ENCODE measurements at places on chromosomes 2 and 18.

GRCh38 chr2:190911813-190912212, 31.2 kb downstream of the GLS start:
- no peak for DNase-seq

- no peak for DNase-seq
Measured at GRCh38 chr2:65920659-65921058, 488.3 kb upstream of the SPRED2 start.

- DNase-seq: no peak
Measured at GRCh38 chr2:216339456-216340279, 32.6 kb downstream of the MARCHF4 start.

GRCh38 chr2:45330108-45330507, 281.0 kb downstream of the SRBD1 start:
- no peak for DNase-seq

- DNase-seq: no peak
Measured at GRCh38 chr2:104849101-104849500, 4.8 kb upstream of the POU3F3 start.

- DNase-seq: no peak
Measured at GRCh38 chr2:41940745-41941063, 107.1 kb upstream of the PKDCC start.

DNA sequence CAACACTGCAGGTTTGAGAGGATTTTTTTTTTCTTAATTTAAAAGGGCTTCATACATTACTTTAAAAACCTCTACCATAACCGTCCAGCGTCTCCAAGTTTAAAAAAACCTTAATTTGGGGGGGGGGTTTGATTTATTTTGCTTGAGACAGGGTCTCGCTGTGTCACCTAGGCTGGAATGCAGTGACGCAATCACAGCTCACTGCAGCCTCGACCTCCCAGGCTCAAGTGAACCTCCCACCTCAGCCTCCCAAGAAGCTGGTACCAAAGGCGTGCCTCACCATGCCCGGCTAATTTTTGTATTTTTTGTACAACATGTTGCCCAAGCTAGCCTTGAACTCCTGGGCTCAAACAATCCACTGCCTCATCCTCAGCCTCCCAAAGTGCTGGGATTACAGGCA, 36.9 kb downstream of the ADAM17 start:
- DNase-seq: no peak

DNA sequence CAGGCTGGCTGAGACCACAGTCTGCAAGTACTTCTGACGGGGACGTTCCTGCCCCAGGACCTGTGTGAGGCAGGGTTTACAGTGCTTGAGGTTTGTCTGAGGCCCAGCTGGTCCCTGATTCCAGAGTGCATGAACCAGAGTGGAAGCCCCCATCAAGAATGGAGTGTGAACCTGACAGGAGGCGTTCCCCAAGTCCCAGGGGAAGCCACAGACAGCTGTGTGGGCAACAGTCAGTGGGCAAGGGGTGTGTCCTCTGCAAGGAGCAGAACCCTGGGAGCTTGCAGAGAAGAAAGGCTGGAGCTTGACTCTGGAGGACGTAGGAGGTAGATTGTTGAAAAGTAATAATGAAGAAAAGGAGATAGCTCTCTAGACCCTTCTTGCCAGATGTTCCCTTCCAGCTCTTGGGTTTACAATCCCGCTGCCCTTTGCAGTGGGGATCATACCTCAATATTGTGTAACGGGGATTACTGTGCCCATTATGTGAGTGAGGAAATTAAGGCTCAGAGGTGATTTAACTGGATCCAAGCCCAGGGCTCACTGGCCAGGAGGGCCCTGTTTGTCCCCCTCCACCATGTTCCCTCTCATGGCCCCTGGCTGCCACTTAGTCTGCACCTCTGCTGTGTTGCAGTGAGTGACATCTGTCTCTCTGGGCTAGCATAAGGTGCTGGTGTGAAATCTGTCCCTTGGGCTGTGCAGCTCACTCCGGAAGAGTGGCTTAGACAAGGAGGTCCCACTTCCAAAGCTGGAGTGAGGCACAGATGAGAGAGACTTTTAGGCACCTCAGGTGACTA, 6.2 kb downstream of the DBI start:
- no peak for DNase-seq

- DNase-seq: no peak
Measured at GRCh38 chr2:105961599-105962146, 217.0 kb downstream of the NCK2 start.

DNA sequence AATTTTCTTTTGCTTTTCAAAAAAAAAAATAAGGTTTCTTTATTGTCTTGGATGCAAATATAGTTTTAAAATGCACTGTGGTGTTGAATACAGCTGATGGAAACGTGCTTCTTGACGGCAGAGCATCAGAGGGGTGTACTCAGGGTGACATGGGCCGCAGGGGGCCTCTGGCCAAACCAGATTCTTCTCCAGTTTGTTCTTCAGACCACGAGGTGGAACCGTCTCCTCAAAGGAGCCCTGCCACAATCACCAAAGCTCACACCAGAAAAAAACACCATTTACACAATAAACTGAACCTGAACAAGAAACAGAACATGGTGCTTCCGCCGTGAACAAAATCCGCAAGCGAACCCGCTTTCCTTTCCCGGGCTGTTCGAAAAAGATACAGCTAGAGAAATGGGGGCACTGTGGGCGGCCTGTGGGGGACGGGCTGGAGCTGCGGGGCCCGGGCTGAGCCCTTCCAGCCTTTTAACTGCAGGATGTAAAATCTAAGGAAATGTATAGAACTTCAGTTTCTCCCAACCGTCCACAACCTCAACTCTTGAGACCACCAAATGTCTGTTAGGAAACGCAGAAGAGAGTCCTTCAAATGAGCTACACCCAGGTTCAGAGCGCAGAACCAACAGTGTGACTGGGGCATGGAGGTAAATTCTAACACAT, 34.5 kb downstream of the PSMG2 start:
- no peak for DNase-seq

- no peak for DNase-seq
Measured at GRCh38 chr2:23456396-23456795, 71.4 kb downstream of the KLHL29 start.

DNA sequence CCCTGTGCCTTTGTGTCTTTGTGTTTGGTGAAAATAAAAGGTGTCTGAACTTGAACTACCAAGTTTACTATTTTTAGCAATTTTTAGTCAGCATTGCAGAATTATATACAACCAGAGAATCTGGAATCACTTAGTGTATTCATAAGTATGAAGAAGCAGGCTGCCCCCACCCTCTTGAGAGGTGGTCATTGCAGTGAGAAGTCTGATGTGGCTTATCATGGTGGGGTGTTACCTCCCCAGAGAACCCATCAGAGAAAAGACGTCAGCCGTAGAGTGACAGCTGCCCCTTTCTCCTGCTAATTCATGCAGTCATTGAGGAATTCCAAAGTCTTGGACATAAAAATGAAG, 66.0 kb downstream of the BOLA3 start:
- DNase-seq: no peak

GRCh38 chr2:171523088-171524017, 1.1 kb downstream of the CYBRD1 start:
- DNase-seq: peak; percentile 22

DNA sequence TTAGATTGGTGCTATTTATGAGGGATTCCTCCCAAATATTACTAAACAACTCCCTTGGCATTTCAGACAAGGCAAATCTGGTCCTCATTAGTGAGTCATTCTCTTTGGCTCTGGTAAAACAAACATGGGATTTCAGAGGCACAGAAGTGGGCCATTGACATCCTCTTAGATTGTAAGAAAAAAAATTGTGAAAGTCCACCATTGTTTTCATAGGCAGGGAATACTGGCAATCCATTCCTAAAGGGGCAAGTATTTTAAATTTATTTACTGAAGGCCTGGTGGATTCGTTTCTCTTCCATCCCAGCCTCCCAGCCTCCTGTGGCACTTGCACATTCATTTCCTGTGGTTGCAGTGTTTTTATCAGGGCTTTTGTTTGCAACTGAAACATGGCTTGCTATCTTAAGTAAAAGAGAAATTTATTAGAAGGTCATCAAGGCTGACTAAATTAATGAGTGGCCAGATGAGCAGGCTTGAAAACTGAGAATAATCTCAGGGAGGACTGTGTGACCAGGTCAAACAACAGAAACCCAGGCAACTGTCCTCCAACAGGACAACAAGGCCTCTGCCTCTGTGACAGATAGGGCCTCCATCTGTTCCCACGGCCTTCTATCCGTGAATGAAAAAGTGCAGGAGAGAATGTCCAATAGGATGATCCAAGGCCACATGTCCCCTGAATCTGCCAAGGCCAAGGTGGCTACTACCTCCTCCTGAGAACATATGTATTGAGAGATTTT, 23.1 kb upstream of the TNFAIP6 start:
- no peak for DNase-seq

- no peak for DNase-seq
Measured at GRCh38 chr2:82591718-82592117, 1867.4 kb downstream of the SUCLG1 start.

DNA sequence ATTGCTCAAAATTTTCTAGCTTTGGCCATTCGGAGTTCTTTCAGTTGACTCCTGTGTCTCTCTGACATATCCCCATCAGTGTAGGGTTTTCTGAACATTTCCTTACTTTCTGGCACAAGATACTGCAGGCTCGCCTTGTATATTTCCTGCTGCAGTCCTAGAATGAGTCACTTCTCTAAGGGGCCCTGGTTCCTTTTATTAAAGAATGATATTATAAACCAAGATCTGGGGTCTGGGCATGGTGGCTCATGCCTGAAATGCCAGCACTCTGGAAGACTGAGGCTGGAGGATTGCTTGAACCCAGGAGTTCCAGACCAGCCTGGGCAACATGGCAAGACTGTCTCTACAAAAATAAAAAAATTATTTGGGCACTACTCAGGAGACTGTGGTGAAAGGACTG, 3.0 kb upstream of the RPL37A start:
- DNase-seq: no peak

DNA sequence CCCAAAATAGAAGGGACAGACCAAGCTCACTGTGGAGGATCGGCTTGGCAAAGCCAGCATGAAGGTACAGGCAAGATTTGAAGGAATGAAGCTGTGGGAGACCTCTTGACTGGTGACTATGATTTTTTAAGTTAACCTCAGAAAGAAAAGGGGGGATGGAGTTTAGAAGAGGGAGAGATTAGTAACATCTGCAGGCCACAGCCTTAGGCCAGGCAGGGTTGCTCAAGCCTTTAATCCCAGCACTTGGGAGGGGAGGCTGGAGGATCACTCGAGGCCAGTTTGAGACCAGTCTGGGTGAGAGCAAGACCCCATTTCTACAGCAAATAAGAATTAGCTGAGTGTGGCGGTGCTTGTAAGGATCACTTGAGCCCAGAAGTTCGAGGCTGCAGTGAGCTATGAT, 46.6 kb downstream of the ZNF532 start:
- no peak for DNase-seq

DNA sequence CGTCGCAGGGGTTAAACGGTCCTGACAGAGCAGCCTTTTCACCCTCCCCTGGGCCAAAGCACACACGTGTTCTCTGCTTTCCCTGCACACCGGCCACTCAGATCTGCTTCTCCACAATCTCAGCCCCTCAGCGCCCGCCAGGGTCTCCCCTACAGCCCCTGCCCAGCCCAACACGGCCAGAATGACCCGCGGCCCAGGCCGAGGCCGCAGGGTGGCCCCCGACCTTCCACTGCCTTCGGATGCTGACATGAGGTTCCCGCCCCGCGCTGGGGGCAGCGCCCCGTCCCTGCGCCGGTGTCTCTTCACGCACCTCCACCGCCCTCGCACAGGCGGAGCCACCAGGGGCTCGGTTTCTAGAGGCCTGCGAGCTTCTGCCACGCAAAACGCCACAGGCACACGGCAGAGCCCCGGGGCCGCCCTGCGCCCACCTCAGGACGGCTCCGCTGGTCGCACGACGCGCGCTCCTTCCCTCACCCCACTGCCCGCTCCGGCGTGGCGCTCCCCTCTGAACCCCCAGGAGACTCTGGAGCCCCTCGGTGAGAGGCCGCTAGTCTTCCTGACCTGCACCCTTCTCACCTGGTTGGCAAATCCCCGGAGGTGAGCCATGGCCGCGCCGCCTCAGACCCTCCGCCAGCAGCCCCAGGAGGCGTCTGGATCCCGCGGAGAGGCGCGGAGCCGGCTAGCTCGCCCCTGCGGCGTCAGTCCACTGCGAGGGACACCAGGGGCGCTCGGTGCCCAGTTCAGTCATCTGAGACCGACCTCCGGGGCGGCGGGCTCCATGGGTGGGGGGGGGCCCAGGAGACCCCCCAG, 749 bp downstream of the STK25 start:
- DNase-seq: no peak

Measured in NCI-H1048 (cell line).